ENCODE measurements at places on chromosomes 3 and 15.

- DNase-seq, result no peak
Observed at GRCh38 chr15:52532427-52532826, 3.7 kb upstream of the MYO5A start.

GRCh38 chr3:152460936-152461335, 192.2 kb downstream of the MBNL1 start:
- DNase-seq, result no peak

DNA sequence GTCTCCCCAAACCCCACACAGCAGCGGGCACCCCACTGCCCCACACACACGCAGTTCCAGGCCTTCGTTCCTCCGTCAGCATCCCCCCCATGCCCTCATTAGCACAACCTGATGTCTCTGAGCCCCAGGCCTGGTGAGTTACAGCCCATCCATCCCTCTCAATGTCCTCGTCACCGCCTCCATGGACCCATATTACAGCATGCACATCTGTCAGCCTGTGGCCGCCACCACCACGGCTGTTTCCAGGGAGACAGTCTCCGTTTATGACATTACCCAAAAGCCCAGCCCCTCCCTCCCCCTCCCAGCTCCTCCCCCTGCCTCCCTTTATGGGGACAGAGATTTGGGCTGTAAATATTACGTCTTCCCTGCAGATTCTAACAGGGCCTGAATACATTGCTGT, 143.1 kb upstream of the LINGO1 start:
- DNase-seq, result no peak

DNA sequence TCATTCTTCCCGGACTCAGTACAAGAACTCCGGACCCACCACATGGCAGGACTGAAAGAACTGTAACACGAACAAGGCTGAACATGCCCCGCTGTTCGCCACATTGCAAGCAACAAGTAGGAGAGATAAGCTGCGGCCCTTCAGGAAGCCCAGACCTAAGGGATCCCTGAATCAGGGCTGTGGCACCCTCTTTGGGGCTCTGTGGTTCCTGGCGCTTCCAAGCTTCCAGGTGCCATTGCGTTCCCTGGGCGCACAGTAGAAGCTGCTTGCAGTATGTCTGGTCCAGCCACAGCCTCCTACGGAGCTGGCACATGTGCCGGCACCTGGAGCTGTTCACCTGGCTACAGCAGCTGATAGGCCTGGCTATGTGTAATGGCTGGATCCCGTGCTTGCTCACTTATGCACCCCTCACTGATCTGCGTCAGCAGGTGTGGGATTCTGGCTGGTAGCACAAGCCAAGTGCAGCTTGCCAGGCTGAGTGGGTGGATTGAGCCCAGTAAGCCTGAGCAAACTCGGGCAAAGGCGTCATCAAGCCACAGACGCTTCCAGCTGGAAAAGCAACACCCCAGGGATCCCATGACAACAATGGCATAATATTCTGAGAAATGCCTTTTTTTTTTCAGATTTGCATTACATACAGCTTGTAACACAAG, 748.6 kb upstream of the GBE1 start:
- no peak for DNase-seq

- peak; percentile 70 for DNase-seq
Observed at GRCh38 chr3:172087602-172088580, 48.5 kb downstream of the FNDC3B start.

- no peak for DNase-seq
Observed at GRCh38 chr3:83515123-83515522, 1443.7 kb upstream of the CADM2 start.

- DNase-seq, result no peak
Observed at GRCh38 chr15:101112336-101113113, 139.3 kb downstream of the CHSY1 start.

- DNase-seq, result no peak
Observed at GRCh38 chr3:150335631-150336030, 72.5 kb upstream of the TSC22D2 start.

DNA sequence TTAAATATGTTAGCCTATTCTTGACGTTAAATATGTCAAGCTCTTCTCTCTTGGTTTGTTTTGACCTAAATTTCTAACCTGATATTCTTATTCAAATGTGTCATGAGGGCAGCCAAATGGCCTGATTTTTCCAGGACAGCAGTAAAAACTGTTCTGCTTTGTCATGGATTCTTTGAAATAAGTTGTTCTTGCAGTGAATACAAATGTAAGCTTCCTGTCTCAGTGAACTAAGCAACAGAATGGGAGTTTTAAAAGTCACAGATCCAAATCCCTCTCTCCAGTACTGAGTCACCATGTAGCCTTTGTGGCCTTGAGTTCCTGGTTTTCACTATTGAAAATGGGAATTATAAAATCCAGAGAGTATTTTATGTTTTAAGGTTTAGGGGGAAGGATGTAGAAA, 301.8 kb downstream of the NLGN1 start:
- DNase-seq, result no peak

Measured in hematopoietic multipotent progenitor cell treated with erythropoietin and hydrocortisone succinate and interleukin-3 and kit ligand, for 8 days (in vitro differentiated cells).